Omental fat pad (tissue), 4 donors: ENCODE measurements at places on chromosomes 6 and 20.

GRCh38 chr6:159494586-159494972 lies 198.5 kb downstream of the SOD2 start:
- no peak for DNase-seq

GRCh38 chr6:46787871-46788540 lies 5.2 kb upstream of the MEP1A start:
- no peak for DNase-seq

- no peak for DNase-seq
Measured at GRCh38 chr6:13788820-13789219, 25.5 kb downstream of the MCUR1 start.

DNA sequence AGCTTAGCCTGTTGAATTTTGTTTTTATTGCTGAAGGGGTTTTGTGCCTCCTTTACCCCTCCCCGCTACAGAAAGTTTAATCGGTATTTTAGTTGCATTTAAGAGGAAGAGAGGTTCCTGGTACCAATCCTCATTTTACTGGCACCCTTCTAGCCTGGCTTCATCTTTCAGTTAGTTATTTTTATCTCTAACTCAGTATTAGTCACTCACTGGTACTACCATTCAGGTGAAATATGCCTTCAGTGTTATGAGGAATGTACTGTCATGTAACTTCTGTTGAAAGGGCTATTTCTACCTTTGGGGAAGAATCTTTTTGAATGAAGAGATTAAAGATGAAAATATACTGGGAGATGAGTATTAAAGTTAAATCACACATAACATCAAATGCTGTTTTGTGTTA lies 211.8 kb downstream of the CDKAL1 start:
- DNase-seq, result no peak

DNA sequence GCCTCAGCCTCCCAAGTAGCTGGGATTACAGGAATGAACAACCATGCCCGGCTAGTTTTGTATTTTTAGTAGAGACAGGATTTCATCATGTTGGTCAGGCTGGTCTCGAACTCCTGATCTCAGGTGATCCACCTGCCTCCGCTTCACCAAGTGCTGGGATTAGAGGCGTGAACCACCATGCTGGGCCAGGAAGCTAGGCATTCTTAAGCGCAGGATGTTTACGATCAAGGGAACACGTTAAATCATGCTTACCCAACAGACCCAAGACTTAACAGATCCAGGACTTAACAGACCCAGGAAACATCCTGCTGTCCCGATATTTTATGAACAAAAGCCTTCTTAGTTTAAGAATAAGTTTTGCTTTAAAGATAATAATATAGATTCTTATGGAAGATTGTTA lies 9.1 kb downstream of the PTGIS start:
- DNase-seq, result no peak

- DNase-seq, result no peak
Measured at GRCh38 chr6:15143086-15143485, 102.8 kb upstream of the JARID2 start.

DNA sequence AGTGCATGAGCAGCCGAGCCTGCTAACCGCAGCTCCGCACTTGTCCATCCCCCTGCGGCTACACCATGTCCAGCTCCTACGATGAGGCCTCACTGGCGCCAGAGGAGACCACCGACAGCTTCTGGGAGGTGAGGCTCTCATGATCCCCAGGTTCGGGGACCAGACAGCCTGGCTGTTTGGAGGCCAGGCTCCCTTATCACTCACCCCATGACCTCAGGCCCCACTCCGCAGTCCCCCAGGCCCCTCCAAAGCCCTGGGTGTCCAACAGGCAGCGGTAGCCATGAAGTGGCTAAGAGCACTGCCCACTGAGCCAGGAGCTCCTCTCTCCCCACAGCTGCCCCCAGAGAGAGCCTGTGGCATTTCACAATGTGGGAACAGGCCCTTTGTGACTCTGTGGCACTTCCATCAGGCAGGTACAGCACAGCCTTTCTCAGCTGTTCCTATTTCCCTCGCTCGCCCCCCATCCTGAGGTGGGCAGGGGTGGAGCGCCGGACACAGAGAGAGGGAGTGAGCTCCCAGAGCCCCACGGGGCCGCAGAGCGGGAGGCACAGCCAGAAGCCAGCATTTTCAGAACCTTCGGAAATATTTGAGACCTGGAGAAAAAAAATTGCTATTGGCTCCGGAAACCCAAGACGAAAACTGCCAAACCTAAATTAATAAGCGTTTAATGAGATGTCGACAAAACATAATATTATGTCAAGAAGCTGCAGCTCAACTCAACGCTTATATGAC lies 29.7 kb downstream of the SPDEF start:
- no peak for DNase-seq

DNA sequence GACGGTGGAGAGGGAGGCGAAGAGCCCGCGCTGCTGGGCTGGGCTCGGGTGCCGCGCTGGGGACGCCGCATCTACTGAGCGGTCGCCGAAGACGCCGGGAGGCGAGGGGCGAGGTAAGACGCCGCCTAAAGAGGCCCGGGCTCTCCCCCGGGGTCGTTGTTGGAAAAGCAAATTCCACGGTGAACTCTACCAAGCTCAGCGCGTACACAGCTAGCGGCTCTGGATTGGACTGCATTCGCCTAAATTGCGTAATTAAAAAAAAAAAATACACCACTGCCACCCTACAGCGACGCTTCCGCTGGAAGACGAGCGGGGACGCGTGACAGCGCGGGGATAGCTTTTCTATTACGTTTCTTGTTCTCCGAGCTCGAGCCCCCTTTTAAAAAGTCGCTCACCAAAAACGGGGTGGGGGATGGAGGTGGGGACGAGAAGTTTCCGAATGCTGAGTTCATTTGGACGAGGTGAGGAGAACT lies 92.0 kb upstream of the PRDM1 start:
- DNase-seq, result no peak

DNA sequence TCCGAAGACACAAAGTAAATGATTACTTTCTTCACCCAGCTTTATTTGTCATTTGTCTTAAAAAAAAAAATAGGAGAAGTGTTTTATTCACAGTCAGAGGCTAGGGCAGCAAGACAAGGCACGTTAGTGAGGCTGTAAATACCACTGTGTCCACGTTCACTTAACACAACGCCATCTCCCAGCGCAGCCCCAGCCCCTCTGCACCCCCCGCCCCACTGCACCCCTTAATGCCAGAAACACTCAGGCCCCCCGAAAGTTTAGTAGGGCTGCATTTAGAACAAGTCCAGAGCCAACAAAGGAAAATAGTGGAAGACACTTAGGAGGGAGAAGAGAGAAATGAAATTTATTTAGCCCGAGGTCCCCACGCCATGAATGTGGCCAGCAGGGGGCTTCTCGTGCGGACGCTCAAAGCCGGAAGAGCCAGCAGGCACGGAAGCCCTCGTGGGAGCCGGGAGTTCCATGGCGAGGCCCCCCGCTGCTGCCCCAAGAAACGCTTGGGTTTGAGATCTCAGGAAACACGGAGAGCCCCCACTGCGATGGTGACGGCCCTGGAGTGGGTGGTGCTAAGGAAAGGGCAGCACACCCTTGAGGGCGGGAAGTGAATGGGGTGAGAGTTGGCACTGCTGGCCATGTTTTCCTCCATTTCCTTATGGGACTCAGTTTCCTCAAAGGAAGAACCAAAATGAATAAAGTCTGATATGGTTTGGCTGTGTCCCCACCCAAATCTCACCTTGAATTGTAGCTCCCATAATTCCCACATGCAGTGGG lies 50.2 kb downstream of the IYD start:
- no peak for DNase-seq

DNA sequence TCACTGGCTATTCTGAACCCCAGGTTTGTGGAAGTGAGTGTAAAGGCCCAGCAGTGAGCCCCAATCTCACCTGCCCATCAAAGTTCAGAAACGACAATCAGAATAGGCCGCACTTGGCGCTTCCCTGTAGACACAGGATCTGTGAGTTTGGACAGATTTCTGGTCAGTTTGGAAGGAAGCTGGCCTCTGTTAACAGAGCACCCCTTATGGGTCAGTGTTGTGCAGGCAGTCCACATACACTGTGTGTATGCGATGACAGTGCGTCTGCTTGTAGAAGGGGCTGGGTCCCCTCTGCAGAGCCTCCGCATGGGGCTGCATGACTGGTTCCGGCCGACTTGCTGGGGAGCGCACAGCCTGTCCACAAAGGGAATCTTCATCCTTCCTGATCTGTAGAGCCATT lies 3.4 kb upstream of the MPC1 start:
- no peak for DNase-seq

DNA sequence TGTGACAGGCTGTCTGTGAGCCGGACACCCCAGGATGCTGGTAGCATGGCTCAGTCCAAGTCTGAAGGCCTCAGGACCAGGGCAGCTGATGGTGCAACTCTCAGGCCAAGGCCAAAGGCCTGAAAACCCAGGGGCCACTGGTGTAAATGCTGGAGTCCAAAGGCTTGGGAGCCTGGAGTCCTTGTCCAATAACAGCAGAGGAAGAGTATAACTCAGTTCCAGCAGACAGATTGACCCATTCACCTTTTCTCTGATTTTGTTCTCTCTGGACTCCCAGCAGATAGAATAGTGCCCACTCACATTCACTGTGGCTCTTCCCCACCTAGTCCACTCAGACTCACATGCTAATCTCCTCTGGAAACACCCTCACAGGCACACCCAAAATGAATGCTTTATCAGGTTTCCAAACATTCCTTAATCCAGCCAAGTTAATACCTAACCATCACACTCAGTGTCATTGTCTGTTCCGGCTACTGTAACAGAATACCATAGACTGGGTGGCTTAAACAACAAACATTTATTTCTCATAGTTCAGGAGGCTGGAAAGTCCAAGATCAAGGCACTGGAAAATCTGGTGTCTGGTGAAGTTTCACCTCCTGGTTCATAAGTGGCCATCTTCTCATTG lies 5.0 kb upstream of the TRAF3IP2 start:
- no peak for DNase-seq

GRCh38 chr6:163802267-163802666 lies 387.7 kb downstream of the QKI start:
- no peak for DNase-seq

- DNase-seq, result no peak
Measured at GRCh38 chr6:37050854-37051137, 45.3 kb downstream of the FGD2 start.

GRCh38 chr6:82270881-82271635 lies 23.5 kb upstream of the IBTK start:
- no peak for DNase-seq

DNA sequence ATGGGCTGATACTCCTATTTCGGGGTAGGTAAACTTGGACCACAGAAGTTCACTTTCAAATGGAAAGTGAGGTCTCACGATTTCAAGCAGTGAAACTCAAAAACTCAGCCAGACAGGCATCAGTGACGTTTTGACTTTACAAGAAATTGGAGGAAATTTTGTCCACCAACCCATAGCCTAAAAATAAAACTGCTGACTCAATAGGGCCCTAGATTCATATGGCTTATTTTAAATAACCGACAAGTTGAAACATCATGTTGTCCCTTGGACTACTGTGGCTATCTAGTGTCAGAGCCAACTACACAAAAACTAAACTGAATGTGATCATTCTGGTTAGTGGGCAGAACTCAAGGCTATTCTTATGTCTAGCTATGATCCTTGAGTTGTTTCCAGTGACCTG lies 486.3 kb downstream of the GRIK2 start:
- no peak for DNase-seq

DNA sequence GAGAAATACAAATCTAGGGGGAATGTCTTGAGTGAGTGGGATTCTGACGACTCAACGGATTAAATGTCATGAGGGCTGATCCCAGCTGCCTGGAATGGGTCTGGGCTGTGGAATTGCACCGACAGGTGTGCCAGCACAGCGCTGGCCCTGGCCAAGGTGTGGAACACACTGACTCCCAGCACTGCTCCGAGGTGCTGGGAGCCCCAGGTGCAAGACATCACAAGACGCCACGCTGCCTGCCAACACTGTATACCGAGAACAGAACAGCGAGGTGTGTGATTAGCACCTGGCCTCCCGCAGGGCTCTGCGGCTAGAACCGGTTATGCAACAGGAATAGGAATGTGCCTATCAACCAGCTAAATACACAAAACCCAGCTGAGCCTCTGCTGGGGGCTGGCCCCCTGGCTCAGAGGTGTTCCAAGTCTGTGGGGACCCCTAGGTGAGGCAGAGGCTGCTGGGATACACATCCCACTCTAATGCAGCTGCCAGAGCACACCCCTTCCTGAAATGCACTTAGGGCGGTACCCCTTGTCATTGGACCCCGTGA lies 24.8 kb upstream of the APMAP start:
- DNase-seq, result no peak

GRCh38 chr6:72267470-72267869 lies 354.4 kb upstream of the KCNQ5 start:
- no peak for DNase-seq

- DNase-seq, result no peak
Measured at GRCh38 chr6:75244063-75244584, 523 bp upstream of the COX7A2 start.

GRCh38 chr6:169441292-169441691 lies 187.6 kb upstream of the THBS2 start:
- no peak for DNase-seq

GRCh38 chr6:130520221-130520620 lies 154.4 kb downstream of the TMEM200A start:
- DNase-seq, result no peak

DNA sequence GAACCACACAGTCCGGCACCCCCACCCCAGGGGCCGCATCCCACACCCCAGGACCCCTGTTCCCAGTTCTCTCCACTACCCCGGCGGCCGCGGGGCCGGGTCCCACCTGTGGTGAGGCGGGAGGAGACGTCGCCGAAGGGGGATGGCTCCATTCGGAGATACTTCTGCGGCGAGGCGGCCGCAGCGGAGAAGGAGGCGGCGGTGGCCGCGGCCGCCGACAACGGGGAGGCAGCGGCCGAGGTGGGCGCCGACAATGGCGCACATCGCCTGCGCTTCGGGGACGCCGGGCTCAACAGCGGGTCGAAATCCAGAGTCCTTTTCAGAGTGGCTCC lies 723 bp downstream of the AKIRIN2 start:
- no peak for DNase-seq

- DNase-seq, result no peak
Measured at GRCh38 chr20:36677422-36677771, 31.4 kb upstream of the SLA2 start.

- DNase-seq, result no peak
Measured at GRCh38 chr6:90000864-90001731, 106.8 kb downstream of the GJA10 start.

- no peak for DNase-seq
Measured at GRCh38 chr20:2822073-2822472, 5.9 kb downstream of the TMEM239 start.

DNA sequence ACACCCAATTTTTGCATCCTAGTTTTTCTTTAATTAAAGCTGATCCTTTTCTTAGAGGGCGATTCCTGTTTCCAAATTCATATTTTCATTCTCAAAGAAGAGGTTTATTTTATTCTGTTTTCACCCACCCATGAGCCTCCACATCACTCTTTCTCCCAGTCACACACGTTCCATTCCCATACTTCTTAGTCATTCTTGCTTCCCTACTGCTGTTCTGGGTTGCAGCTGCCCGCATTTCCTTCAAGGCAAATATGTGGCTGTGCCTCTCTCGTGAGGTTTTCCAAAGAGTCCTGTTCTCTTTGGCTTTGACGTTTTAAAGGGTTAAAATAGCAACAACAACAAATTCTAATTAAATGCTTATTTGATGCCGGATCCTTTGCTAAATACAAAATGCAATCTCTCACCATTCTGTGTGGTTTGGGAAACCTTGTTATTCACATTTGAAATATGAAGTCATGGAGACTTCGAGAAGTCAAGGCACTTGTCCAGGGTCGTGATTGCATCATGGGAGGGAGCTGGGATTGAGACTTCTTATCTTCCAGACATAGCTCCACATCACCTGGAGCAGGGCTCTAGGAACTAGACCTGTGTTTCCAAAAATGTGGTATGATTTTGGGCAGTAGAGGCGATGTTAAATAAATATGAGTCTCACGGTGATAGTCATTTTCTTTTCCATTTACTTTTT lies 126.6 kb downstream of the DOK5 start:
- no peak for DNase-seq

- no peak for DNase-seq
Measured at GRCh38 chr6:14118446-14118845, 874 bp downstream of the CD83 start.
